ENCODE measurements at places on chromosomes 7 and 10.

GRCh38 chr10:48696535-48696873 lies 11.8 kb downstream of the WDFY4 start:
- no peak for DNase-seq

- no peak for DNase-seq
Observed at GRCh38 chr7:35263396-35263795, 9.5 kb upstream of the TBX20 start.

DNA sequence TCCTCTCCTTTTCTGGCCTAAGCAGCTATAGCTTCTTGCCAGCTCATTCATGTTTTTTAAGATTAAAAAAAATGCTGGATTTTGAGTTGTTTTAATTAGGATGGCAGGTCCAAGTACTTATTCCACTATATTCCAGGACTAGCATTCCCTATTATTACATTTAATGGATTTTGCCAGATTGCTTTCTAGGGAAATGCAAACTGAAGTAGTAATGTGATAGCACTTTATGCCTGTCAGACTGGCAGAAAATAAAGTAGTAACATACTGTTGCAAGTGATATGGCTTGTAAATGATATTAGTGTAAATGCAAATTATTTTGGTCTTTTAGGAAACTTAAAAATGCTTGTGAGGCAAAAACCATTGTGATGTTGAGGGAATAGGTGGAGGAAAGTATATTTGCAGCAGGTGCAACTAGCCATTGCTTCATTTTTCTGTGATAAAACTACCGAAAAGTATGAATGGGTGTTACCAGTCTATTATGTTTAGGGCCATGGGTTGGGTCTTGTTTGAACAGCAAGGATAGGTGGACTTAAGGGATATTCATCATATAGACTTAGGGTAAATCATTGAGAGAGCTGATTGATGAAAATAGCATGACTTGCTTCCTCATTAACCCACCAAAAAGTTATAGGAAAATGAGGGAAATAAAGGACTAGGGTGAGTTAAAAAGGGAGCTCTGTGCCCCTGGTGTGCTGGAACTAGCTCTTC lies 19.9 kb downstream of the ZNRF2 start:
- no peak for DNase-seq

- DNase-seq, result no peak
Observed at GRCh38 chr10:48811461-48811860, 126.8 kb downstream of the WDFY4 start.

DNA sequence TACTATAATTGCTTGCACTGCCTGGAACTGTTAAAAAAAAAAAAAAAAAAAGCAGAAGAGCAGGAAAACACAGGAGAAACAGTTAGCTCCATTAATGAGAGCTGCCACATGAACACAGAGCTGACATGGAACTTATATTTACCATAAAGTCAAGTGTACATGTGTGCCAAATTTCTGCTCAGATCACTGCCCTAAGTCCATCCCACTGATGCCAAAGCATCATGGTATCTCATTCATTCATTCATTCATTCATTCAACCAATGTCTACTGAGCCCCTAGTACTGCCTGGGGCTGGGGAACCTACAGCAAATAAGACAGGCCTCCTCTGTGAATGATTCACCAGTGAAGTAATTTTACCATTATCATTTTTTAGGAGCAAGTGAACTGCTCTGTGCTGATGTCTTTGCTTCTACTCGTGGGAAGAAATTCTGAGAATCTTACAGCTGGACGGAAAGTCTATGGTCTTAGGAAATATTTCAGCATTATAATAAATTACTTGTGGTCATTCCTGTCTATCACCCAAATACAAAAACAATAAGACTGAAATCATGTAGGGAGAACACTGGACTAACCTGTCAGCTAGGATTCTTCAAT lies 58.8 kb upstream of the ABLIM1 start:
- DNase-seq, result no peak

GRCh38 chr10:49082766-49083165 lies 32.6 kb downstream of the VSTM4 start:
- DNase-seq, result peak; percentile 64

- DNase-seq, result no peak
Observed at GRCh38 chr7:36279200-36279925, 110.3 kb upstream of the ANLN start.

- DNase-seq, result no peak
Observed at GRCh38 chr10:60896033-60896432, 48.0 kb downstream of the RHOBTB1 start.

DNA sequence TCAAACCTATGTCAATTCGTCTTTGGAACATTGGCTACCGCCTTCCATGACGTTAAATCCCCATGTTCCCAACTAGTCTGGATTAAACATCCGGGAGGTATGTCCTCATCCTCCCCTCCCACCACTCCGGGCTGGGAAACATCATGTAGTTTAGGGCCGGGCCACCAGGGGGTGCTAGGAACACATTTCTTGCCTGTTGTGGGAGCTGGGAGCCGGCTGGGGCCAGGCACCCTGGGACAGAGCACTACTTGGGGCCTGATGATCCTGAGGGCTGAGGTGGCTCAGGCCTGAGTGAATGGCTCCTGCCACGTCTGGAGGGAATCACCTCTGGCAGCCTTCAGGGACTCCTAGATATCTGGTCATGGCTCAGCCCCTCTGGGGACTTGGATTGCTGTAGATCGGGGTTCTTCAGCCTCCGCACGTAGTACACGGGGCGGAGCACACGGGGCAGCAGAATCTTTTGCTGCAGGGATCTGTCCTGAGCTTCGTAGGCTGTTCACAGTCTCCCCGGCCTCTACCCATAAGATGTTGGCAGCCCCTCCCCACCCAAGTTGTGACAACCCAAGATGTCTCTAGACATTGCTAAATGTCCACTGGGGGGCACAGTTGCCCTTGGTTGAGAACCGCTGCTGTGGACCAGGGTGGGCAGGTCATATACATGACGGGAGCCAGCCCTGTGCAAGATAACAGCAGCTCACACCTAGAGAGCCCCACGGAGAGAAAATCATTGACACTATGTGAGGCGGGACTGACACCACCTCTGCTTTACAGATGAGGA lies 141.2 kb upstream of the ZNF716 start:
- no peak for DNase-seq
